ENCODE measurements at places on chromosomes 6 and 20. TPM values are rescaled to one million over a fixed set of nuclear protein-coding genes. Genes with fewer than 3 reads are reported as not detected.

The CNR1 gene
- 3.8 TPM for total RNA-seq

The SLC22A2 gene
- not detected for total RNA-seq

The WASF1 gene
- total RNA-seq: 3.2 TPM

The UBE2J1 gene
- total RNA-seq: 26.1 TPM

The KCNQ2 gene
- total RNA-seq: 0.91 TPM
